ENCODE measurements at places on chromosomes 5 and 9.

- no peak for DNase-seq
Measured at GRCh38 chr5:150600616-150601490, 39.6 kb upstream of the SYNPO start.

DNA sequence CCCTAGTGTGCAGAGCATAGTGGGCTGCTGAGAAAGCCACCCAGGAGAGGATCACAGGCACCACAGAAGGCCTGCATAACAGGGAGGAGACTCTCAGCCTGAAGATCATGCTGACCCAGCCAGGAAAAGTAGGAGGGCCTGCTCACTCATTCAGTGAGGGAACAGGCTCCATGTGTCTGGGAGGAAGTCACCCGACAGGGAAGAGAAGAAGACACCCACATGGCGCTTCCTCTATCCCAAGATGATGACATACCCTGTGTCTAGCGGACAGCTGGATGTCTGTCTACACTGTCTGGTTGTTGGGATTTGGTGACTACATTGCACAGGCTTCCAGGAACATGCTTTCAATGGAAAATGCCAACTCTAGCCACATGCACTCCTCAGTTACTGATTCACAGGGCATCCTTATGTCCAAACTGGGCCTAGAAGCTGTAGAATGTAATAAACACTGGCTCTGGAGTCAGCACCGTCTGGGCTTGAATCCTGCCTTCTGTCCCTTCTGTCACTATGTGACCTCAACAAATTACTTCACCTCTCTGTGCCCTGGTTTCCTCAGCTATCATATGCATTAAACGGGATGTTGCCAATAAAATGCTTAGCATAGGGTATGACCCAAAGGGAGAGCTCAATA is 47.6 kb downstream of the KLHL3 start:
- no peak for DNase-seq

- DNase-seq = no peak
Measured at GRCh38 chr5:43973318-43973717, 370.3 kb downstream of the NNT start.

DNA sequence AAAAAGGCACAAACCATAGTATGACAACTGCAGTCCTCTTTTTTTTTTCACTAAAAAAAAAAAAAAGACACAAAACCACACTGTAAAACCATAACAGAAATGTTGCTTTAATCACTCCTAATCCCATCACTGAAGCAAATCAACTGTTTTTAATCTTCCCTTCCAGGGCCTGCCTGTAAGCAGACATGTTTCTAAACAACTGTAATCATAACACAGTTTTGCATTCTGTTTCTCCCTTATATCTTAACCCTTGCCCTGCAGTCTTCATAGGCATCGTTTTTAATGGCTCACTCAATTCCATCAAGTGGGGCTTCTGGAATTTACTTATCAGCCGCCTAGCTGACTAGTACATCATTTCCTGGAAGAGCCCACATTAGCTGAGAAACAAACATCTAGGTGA is 111.0 kb upstream of the SLC25A48 start:
- DNase-seq = no peak

DNA sequence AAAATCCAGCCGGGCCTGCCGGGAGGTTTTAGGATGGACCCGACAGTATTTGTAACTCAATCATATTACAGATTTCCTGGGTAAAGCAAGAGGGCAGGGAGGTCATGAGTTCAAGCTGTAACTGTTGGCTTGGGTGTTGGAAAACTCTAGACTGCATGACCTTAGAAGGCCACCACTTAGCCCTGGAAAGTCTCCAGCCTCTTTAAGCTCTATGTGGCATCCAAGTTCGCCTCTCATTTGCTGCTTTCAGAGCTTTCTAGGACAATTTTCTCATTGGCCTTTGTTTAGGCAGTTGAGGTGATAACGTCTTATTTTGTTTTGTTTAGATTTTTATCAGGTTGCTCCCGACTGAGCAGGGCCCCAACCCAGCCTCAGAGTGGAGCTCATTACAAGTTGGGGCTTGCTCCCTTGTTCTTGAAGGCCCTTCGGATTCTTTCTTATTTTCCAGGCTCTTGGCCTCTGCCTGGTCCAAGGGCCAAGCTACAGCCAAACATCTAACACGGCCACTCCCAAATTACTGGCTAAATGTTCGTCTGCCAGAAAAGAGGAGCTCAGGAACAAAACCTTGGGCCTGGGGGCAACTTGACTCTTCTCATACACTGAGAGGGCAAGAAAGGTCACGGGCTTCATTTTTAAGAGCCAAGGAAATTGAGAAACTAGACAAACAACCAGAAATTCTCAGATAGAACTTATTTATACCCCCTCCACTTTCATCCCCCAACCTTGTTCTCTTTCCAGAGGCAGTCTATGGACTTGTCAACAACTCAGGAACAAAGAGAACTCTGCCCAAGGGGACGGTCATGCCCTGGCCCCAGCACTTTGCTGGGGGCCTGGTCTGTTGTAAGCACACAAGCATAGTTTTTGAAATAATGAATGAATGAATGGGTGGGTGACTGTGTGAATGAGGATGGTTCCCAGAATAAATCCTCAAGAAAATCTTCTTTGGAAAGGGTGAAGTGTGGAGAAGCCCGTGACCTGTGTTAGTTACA is 526.9 kb downstream of the BNC2 start:
- DNase-seq = no peak

DNA sequence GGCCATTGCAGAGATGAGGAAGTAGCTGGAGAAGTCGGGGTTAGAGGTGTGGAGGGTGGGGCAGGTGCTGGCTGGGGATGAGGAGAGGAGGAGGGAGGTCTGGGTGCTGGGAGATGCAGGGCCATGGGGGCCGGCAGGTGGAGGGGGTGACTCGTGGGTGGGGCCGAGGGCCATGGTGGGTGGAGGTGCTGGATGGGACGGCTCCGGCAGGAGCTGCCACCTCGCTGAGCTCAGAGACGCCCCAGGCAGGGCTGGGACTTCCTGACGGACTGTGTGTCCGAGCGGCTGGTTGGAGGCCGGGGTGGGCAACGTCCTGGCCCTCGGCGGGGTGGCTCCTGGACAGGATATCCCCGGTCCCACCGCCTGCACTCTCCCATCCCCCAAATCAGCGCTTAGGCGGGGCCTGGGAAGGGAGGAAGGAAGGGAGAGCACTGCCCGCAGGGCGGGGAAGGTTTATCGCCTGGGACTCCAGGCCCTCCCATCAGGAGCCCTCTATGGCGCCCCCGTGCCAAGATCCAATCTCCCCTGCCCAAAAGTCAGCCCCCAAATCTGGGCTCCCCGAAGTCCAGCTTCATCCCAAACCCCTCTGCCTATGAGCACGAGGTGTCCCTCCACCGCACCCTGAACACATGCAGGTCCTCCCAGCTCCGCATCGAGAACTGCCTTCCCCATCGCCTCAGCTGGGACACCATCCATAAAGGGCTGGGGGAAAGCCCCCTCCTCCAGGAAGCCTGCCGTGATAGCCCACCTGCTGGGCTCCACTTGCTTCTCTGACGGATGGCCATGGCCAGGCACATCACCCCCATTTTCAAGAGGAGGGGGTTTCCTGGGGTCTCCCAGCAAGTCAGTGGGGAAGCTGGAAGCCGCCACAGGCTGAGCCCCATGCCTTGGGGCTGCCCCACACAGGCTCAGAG is 58.3 kb upstream of the NOTCH1 start:
- peak; percentile 34 for DNase-seq

Data from dermis microvascular lymphatic vessel endothelial cell (primary cell).